ENCODE measurements at places on chromosomes 3 and 15.

DNA sequence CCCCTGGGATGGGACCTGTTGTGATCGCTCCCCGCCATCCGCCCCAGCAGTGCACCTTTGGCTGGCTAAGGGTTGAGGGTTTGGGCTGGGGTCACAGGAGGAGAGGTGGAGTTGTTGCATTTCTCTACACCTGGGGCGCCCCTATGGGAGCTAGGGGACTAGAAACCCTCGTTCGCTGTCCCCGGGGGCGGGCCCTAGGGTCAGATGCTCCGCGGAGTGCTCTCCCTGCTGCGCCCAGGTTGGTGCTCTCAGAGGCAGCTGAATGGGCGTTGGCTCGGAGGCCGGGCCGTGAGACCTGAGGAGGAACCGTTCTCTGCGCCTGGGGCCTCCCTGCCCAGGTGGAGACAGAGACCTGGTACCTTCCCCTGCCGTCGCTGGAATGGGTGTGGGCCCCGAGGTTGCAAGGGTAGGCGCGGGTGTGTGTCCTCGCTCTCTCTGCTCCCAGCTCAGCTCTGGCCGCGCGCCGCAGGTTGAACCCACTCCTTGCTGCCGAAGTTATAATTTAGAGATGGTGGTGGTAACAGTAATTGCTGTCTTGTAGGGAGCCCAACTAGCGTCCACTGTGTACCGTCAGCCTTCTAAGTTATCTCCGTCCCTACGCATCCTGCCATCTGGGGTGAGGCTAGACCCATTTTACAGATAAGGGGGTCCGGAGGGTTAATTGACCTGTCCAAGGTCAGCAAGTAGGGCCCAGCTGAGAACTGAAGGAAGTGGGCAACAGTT is 965 bp downstream of the FLNB start:
- peak; percentile 36 for DNase-seq

GRCh38 chr15:77853910-77854309 is 221.2 kb upstream of the LINGO1 start:
- DNase-seq: no peak

- DNase-seq: peak; percentile 32
Observed at GRCh38 chr3:100463002-100463401, 29.4 kb upstream of the TMEM45A start.

GRCh38 chr15:89004726-89005030 is 83.6 kb upstream of the ABHD2 start:
- no peak for DNase-seq

DNA sequence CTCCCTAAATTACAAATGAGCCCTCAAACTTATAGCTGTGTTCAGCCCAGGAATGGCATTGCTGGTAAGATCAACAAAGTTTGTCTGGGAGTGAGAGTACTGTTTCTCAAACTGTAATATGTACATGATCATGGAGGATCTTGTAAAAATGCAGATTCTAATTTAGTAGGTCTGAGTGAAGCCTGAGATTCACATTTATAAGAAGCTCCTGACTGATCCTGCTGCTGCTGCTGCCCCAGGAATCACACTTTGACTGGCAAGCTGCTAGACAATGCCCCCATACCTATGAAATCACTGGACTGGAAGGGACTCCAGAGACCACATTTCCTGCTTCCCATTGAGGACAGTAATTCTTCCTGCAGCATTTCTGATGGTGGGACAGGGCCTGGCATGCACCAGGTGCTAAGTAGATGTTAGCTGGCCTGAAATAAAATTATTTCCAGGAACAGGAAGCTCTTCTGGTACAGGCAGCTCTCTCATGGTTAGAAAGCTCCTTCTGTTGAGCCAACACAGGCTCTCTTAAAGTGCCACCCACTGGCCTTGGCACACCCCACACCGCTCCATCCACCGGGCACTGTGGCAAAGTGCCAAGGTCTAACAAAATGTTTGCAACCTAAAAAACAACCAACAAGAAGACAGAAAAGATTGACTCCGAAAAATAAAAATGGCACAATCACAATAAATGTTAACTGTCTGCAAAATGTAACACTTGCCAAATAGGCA is 36.7 kb upstream of the ZNF710 start:
- no peak for DNase-seq

DNA sequence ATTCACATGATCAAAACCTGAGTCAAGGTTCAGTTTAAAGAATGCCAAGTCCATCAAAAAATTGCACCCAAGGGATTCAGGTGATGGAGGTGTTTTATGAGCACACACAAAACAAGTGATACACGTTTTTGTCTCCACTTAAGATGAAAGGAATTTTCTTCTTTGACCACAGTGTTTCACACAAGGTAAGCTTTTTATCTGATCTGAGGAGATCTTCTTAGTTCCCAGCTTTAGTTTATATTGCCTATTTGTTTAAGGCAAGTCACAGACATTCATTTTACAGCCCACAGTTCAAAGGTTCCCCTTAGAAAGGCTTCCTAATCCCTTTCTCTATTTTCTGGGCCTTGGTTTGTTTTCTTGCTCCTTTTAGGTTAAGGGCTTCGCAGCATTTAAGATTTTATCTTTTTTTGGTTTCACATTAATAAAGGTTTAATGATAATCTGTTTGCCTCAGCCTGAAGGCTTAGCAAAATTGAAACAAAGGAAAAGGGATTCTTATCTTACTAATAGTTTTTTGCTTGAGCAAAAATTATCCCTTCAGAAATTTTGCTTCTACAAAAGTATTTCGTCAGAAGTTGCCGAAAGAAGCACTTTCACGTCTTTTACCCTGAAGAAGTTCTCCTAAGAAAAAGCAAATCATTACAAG is 420.5 kb upstream of the NAALADL2 start:
- no peak for DNase-seq

- no peak for DNase-seq
Observed at GRCh38 chr3:129419476-129419875, 9.0 kb downstream of the EFCAB12 start.

GRCh38 chr3:169112153-169112892 is 551.2 kb downstream of the MECOM start:
- DNase-seq: no peak

Measured in CD4-positive, alpha-beta T cell treated with Interleukin-12 subunit alpha and Interleukin-12 subunit beta, for 1 hour (primary cell).